COLO829 (cell line): ENCODE measurements at places on chromosomes 4 and X.
A peak's percentile ranks its signal among the peaks of the same experiment; 100 is the strongest.

DNA sequence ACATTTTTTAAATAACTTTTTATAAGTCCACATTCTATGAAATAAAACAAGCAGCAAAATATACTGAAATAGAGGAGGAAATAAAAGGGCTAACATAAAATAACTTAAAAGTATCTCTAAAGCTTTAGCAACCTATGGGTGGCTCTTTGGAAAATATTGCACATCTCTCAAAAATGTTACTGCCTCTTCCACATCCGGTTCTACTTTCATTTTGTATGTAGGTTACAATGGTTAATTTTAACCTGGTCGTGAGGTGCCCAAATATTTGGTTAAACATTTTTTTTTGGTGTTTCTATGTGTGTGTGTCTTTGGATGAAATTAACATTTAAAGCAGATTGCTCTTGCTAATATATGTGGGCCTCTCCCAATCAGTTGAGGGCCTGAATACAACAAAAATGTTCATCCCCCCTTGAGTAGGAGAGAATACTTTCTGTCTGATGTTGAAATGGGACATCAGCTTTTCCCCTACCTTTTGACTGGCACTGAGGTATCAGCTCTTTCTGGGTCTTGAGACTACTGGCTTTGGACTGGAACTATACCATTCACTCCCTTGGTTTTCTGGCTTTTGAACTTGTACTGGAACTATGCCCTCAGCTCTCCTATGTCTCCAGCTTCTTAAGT is 353.0 kb downstream of the ADAM29 start:
- no peak for DNase-seq

- no peak for DNase-seq
Measured at GRCh38 chr4:169199184-169199583, 71.6 kb downstream of the SH3RF1 start.

DNA sequence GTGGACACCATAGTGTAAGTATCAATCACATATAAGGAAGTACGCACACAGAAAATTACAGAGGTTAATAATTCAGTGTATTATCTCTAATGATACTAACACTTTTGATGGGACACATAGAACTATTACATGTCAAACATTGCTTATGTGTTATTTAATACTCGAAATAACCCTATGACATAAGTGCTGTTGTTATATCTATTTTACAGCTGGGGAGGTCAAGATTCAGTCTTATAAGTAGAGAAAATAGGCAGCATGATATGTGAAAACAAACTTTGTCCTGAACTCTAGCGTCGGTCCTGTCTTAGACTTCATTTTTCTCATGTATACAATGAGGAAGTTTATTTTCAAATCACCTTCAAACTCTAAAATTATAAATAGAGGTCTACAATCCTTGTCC is 23.2 kb downstream of the ENPEP start:
- DNase-seq = no peak

GRCh38 chrX:19698122-19698521 is 182.8 kb upstream of the MAP3K15 start:
- no peak for DNase-seq

GRCh38 chrX:104084534-104085277 is 8.7 kb upstream of the TMSB15C start:
- no peak for DNase-seq

DNA sequence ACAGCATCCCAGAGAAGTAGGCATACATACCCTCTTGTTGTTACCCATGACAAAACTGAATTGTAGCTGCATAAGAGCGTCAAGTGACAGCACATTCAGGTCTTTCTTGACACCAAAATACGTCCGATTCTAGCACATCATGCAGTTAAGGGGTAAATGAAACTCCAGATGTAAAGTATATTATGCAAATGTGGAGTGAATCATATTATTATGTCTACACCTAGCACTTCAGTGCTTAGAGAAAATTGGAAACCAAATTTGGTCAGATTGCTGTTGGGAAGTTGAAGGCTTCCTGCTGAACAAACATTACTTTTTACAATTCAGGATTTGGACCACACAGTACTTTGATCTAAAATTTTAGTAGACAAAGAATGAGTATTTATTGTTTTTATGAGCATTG is 24.2 kb upstream of the LEF1 start:
- DNase-seq = no peak

DNA sequence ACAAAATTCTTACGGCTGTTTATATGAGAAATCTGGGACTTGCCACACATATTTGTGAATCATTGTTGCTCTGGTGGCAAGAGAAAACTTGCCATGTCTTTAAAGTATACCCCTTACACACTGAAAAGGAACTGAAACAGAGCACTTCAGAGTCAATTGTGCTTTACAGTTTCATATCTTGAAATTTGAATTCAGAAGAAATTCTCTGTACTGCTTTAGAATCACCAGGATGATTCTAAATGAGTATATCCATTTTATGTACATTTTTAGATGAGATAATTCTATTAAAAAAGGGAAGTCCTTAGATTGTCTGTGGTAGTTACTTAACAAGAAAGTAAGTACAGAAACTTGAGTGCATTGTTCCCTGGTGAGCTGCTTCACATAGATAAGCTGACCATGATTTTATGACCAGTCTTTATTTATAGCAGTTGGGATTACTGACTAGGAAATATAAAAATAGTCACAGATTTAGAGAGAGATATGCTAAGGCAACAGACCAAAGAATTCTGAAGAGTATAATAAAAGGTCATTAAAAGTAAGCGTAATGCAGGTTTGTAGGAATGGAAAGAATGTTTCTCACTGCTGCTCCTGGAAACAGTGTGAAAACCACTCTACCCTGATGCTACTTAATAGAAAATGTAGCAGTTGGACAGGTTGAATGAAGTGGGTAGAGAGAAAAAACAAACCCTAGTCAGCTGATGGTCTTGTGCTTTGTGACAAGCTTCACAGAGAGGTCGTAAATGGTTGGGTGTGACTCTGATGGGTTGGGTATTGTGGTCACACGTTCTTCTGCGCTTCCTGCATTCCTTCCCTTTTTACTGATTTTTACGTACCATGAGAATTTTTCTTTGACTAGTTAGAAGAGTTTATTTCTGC is 41.0 kb downstream of the FNIP2 start:
- DNase-seq = peak; percentile 59

DNA sequence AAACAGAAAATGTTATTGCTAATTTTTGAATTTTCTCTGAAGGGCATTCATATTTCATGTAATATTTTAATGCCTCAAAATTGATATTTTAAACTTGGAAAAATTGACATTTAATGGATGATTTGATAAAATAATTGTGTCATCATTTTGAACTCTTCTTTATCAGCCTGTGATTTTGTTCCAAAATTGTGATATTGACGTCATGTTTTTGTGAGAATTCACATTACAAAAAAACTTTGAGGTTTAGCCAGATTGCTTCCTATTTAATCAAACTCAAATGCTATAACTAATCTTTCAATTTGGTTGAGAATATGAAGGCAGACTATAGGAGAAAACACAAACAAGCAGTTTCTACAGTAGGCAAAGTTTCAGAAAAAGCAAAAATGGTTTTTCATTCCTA is 137.4 kb downstream of the GRIA2 start:
- no peak for DNase-seq

GRCh38 chr4:180688480-180688879 is 1554.7 kb upstream of the TENM3 start:
- DNase-seq = no peak

DNA sequence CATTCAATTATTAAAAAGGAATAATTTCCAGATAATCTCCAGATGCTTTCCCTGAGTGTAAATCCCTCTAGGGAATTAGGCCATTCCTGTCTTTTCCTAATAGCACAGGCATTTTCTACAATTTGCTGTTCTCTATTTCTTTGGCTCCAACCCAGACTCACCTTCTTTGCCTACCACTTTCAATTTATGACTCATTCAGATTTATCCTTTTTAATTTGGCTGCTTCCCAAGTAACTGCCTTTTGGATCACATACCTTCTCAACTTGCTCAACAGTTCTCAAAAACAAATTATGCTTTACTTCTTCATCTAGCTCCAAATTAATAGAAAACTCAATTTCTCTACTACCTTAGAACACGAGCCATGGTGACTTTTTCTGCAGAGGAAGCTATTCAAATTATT is 1166.3 kb upstream of the PCDH7 start:
- no peak for DNase-seq

GRCh38 chr4:179663641-179664429 is 2221.6 kb upstream of the AGA start:
- no peak for DNase-seq

GRCh38 chr4:38230821-38231563 is 270.8 kb downstream of the PTTG2 start:
- no peak for DNase-seq

- no peak for DNase-seq
Measured at GRCh38 chrX:99703473-99703872, 706.6 kb downstream of the PCDH19 start.

DNA sequence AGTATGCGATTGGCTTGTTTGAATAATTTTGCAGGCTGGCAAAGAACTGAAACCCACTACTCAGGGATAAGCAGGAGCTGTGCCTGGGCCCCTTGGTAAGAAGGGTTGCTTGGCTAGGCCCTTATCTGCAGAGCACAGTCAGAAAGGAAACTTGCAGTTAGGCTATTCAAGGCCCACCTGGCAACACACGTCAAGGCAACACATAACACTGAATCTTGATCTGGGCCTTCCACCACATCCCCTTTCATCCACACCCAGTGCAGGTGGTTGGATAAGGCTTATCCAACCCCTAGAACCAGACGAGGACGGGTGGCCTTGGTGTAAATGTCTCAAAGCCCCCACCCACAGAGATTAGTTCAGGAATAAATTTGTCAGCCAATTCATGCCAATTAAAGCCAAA is 72.8 kb upstream of the NEIL3 start:
- DNase-seq = no peak

DNA sequence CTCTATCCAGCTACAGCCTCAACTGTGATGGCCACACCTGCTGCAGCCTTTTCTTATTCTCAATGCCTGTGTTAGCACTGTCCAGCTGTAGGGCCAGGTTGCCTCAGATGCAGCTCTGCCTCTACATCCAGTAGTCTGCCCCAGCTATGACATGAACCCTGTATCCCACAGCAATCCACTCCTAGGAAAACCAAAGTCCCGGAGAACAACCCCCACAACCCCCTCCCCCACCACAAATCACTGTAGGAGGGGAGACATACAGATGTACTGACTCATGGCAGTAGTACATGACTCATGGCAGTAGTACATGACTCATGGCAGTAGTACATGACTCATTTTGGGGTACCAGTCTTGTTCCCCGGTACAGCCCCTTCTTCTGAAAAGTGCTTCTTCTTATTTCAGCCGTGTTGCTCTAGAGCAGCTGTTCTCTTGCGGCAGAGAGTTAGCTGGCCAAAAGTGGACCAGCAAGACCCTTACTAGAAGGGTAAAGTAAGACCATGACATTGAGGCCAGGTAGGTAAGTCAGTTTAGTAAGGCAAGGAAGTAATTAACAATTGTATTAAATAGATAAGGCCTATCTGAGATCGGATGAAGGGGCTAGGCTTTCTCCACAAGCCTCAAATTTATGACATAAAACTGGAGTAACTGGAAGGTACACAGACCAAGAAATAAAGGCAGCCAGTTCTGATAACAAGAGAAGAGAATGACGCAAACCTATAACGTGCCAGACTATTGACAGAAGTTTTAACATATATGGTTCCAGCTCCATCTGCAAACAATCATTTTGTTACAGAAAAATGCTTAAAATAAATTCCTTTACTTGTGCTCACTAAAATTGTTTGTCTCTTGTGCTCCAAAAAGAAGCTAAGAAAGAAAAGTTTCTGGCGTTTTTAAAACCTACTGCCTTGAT is 221.4 kb downstream of the TACR3 start:
- no peak for DNase-seq

- no peak for DNase-seq
Measured at GRCh38 chr4:128846063-128846462, 36.6 kb downstream of the JADE1 start.

GRCh38 chr4:151688003-151688784 is 72.6 kb downstream of the GATB start:
- DNase-seq = no peak

GRCh38 chr4:120155287-120155686 is 88.6 kb upstream of the MAD2L1 start:
- DNase-seq = no peak

- no peak for DNase-seq
Measured at GRCh38 chr4:138537731-138538490, 295.8 kb upstream of the SLC7A11 start.

DNA sequence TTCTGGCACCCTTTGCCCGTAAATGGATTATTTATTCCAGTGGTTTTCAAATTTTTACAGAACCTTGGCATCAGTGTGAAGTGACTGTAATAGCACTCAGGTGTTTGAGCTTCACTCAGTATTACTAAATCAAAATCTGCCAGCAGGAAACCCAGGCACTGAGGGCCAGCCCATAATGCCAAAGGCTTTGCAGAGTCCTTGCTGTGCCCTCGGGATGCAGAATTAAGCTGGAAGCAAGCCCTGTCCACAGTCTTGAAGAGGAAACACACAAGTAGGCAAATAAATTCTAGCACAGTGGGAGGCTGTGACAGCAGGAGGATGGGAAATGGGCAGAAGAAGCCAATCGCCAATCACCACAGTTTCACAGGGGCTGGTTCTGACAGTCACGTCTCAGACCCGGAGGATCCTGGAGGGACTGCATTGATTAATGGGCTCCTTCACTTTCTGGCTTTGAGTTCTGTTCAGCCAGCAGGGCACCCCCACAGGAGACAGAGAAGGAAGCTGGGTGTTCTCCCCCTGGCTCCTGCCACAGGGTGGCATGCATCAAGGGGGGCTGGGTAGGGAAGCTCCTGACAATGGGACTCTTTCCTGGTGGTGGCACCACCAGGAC is 138.8 kb downstream of the MTNR1A start:
- DNase-seq = no peak

DNA sequence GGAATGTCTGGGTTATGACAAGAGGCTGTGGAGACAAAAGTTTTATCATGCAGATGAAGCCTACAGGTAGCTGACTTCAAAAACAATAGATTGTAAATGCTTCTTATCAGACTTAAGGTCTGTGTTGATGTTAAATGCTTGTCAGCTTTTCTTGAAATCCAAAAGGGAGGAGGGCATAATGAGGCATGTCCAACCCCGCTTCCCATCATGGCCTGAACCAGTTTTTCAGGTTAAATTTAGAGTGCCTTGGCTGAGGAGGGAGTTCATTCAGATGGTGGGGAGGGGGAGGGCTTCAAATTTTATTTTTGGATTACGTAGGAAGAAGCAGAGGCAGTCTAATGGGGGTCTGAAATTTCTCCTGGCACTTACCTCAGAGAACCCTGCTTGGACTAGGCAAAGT is 207.7 kb upstream of the HDX start:
- DNase-seq = no peak

DNA sequence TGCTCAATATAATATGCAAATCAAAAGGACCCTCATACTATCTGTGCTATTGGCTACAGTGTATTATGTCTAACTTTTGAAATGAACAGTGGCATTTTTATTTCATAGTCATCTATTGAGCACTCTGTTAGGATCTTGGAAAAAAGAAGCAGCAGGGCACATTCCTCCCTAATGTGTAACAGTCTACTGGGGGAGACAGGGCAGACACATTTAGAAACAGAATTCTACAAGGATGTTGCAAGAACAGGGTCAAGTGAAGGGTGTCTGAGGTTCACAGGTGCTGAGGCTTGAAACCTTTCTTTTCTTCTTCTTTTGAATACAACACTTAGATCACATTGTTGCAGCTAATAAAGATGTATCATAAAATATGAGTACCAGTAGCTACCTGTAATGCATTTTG is 129.7 kb upstream of the SLC4A4 start:
- no peak for DNase-seq
